ENCODE measurements at places on chromosomes 7 and 10. TPM values are rescaled to one million over a fixed set of nuclear protein-coding genes. Genes with fewer than 3 reads are reported as not detected.

Gene SPDYE11
- not detected for total RNA-seq

GRCh38 chr7:3488829-3489228, 187.8 kb downstream of the SDK1 start:
- H3K27ac ChIP-seq, result no peak overlapping the region
- H3K27me3 ChIP-seq, result no peaks in the 10 kb centered on the region
- DNase-seq, result no peak

- H3K36me3 ChIP-seq, result no peaks in the 10 kb centered on the region
- peaks cover 6% of the 10 kb centered on the region for H3K4me1 ChIP-seq
- H3K27me3 ChIP-seq, result no peaks in the 10 kb centered on the region
Observed at GRCh38 chr7:32941681-32942414, 15.4 kb upstream of the FKBP9 start.

Gene EPO
- total RNA-seq, result not detected

DNA sequence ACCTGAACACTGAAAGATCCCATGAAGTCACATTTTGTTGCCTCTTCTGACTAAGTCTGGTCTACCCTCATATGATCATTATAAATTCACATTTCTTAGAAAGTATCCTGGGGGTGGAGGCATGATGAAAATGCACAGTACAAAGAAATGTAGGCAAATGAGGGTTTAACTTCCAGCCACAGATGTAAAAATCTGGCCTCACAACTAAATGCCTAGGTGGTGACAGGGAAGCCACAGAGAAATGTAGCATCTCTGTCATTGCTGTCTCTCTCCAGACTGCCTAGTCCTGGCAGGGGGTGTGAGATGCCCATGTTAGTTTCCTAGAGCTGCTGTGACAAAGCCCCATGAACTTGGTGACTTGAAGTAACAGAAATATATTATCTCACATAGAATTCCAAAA, 395.9 kb downstream of the SORCS3 start:
- H3K36me3 ChIP-seq, result no peaks in the 10 kb centered on the region
- no peaks in the 10 kb centered on the region for H3K27me3 ChIP-seq
- no peaks in the 10 kb centered on the region for H3K4me1 ChIP-seq
- H3K27ac ChIP-seq, result no peak overlapping the region

DNA sequence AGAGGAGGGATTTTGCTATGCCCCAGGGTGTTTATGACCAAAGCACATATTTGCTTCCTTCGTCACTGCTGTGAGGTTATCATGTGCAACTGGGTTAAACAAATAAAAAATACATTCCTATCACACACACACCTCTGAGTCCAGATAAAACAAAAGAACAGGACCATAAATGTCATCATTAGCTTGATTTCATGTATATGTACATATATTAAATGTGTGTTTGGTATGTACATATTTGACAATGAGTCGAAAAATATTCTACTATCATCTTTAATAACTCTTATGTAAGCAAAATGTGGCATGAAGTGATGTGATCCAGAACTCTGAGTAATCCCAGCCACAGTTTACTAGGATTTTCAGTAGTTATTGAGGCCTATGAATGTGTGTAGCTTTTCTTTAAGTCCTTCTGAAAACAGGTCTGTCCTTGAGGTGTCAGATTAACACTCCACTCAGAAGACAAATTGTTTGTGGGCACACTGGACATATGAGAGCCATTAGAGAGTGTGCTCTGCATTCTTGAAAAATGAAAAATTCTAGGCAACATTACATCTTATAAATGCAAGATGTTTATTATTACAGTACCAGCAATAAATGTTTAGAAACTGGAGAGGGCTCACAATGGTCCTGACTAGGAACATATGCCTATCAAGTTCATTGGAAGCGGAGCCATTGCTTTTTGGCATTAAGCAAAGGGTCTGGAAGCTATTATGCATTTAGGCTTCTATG, 335.1 kb upstream of the SEMA3A start:
- H3K27me3 ChIP-seq, result no peaks in the 10 kb centered on the region
- no peak for DNase-seq
- no peaks in the 10 kb centered on the region for H3K36me3 ChIP-seq
- H3K4me3 ChIP-seq, result no peak overlapping the region
- no peak overlapping the region for H3K27ac ChIP-seq
- no peaks in the 10 kb centered on the region for H3K4me1 ChIP-seq

DNA sequence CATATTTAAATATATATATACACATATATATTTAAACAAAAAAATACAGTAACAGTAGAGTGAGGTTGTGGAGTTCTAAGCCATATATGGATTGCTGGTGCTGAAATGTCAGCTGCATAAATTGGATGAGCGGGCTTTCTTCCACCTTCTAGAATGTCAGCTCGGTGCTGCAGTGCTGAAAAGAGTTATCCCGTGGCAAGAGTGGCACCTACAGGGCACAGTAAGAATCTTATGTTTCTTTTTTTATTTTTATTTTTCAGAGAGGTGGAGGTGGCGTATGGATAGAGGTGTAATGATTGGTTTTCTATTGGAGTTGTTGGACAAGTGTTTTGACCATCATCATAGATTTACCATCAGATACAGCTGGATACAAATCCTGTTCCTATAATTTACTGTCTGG, 86.2 kb upstream of the DYNC1I1 start:
- no peak overlapping the region for H3K4me3 ChIP-seq
- H3K4me1 ChIP-seq, result peaks cover 4% of the 10 kb centered on the region
- no peaks in the 10 kb centered on the region for H3K36me3 ChIP-seq
- DNase-seq, result peak; percentile 61

Gene SLC35G1
- 7.9 TPM for total RNA-seq

DNA sequence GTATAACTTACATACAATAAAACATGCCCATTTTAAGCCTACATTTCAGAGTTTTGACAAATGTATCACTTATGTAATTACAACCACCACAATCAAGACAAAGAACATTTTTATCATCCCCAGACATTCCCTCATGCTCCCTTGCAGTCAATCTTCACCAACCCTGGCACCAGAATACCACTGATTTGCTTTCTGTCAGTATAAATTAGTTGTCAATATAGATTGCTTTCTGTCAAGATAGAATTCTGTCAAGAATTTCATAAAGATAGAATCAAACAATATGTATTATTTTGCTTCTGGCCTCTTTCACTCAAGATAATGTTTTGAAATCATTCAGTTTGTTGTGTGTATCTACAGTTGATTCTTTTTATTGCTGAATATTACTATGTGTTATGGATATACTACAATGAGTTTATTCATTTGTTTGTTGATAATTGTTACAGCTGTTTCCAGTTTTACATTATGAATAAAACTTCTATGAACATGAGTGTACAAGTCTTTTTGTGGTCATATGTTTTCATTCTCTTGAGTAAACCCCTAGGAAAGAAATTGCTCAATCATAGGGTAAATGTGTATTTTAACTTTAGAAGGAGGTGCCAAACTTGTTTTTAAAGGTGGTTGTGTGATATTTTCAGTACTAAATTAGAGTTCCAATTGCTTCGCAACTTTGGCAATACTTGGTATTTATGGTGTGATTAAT, 56.9 kb downstream of the IFIT5 start:
- no peak for DNase-seq
- peaks cover 32% of the 10 kb centered on the region for H3K4me1 ChIP-seq
- H3K27me3 ChIP-seq, result no peaks in the 10 kb centered on the region
- no peak overlapping the region for H3K4me3 ChIP-seq
- no peaks in the 10 kb centered on the region for H3K36me3 ChIP-seq
- no peak overlapping the region for H3K27ac ChIP-seq

GRCh38 chr7:22712999-22713398, 14.0 kb upstream of the IL6 start:
- no peaks in the 10 kb centered on the region for H3K27me3 ChIP-seq
- no peaks in the 10 kb centered on the region for H3K36me3 ChIP-seq
- DNase-seq, result no peak
- H3K4me1 ChIP-seq, result no peaks in the 10 kb centered on the region
- H3K27ac ChIP-seq, result no peak overlapping the region
- H3K4me3 ChIP-seq, result no peak overlapping the region

Gene OLAH
- not detected for total RNA-seq

Data from thyroid gland (tissue), 4 donors.